ENCODE measurements at places on chromosomes 2 and 18.

DNA sequence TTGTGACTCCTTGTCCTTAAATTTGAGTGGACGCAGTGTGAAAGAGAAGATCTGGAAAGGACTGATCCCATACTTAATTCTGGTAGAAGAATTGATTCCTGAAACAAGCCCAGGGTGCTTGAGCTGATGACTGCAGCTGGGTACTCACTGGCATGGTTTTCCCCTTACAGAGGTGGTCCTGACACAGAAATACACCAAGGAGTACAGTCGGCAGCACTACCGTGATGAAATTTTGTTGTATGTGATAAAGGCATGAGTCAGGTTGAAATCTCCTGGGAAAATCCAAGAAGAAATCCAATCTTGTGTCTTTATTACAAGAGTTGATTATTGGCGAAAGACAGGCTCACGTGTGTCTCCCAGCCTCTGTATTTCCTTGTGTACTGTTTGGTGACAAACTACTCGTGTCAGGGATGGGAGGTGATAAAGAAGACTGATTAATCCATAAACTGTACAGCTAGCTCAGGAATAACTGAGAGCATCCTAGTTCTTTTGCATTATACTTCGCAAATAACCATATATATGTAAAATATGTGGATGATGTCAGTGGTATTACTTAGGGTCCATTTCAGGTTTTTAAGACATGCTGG, 76.6 kb downstream of the RAPGEF4 start:
- DNase-seq, result no peak

DNA sequence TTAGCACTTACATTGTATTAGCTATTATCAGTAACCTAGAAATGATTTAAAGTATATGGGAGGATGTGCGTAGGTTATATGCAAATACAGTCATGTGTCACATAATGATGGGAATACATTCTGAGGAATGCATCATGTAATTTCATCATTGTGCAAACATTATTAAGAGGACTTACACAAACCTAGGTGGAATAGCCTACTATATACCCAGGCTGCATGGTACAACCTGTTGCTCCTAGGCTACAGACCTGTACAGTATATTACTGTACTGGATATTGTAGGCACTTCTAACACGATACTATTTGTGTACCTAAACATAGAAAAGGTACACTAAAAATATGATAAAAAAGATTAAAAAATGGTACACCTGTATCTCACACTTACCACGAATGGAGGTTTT, 7.9 kb downstream of the RIF1 start:
- no peak for DNase-seq

- DNase-seq, result no peak
Observed at GRCh38 chr2:176164611-176165369, 7.7 kb downstream of the HOXD3 start.

DNA sequence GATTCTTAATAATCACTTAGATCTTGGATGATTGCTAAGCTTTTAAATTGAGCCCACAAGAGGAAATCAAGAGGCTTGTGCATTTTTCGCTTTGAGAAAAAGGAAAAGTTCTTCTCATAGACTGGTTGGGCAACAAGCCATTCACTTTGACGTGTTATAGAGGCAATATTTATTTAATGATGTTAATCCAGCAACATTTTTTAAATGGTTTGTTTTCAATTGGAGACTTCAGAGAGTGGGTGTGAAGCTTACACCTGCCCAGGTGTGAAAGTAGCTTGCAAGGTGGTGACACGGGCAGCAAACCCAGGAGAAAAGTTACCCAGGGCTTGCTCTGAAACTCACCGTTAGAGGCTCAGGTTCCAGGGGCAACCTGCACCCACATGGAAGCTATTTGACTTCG, 858.9 kb downstream of the GALR1 start:
- DNase-seq, result no peak

DNA sequence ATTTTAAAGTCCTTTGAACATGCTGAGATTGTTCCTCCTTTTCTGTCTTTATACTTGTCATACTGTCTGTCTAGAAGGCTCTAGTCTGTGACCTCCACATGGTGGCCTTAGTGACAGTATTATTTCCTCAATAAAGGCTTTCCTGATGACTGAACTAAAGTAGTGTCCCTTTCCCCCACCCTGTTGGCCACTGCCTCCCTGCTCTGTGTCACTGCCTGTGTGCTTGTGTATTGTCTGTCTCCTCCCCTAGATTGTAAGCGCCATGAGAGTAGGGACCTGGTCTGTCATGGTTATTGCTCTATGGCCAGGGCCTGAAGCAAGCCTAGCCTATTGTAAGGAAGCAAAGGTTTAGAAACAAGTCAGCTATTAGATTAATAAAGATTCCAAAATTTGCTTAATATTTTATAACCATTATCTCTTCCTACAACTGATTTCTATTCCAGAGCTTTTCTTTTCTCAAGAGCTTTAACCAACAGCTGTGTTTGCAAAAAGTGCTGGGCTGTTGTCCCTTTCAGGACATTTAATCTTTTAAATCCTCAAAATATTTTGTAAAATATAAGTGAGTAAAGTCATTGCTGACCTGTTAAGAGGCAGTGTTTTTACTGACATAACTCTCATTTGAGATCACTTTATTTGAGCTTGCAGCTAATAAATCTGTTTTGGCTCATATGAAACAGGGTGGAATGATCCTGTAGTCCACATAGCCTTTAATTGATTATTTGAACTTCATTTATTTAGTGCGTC, 35.5 kb downstream of the DIS3L2 start:
- DNase-seq, result no peak

DNA sequence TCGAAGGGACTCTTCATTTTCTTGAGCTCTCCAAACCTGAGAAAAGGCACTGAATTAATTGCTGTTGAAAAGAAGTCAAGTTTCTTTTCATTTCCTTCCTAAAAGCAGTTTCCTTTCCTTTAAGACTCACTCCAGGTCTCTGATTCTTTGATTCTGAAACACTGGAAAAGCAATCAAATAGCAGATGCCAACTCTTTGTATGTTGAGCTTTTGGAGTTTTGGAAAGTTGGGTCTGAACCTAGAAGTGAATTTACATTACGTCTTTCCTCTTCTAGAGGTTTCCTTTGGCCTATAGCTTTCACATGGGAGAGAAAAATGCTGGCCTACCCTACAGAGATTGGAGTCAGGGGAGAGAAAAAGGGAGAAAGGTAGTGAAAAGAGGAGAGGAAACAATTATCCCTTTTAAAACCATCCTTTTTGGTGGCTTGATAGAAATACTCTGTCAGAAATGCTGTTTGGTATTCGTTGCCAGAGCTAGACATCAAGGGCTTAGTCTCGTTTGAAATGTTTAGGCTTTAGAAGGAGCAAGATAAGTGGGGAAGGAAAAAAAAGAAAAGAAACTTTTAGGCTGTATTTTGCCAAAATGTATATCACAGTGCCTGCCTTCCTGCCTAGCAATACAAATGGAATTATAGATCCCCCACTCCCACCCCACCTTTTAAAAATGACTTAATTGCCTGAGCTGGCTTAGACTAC, 187.7 kb downstream of the PRPF40A start:
- DNase-seq, result no peak

DNA sequence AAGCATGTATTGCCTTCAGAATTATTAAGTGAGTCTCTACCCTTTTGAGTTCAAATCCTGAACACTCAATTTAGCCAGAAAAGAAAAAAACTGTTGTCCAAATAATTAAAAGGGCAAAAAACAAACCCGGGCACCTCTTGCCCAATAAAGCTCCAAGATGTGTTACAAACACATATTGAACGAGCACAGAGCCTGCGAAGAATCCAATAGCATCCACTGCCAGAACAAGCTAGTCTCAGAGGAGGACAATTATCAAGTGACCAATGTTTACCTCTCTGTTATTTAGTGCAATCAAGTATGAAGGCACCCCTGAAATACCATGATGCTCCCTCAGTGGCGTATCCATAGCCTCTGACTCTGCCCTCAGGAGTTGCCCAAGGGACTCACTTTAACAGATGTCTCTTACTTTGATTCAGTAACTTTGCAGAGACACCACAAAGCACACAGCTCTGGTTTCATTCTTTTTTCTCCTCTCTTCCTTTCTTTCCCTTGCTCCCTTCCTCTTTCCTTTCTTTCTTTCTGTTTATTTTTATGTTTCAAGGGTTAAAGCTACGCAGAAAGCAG, 93.5 kb upstream of the SPATS2L start:
- DNase-seq, result no peak

DNA sequence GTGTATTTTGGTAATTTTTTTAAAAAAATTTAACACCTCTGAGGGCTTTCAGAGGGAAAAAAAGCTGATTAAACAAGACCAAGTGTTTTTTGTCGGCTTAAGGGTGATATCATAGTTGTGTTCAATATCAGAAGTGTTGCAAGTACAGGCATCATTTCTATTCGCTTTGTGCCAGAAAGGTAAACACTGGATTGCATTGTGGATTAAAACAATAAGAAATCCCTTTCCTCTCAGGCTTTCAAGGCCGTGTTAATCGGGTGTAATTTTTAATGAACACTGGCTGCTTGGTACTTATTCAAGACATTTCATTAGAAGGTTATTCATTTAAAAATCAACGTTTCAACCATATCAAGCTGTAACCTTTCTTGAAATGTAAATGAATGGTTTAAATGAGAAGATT, 18.3 kb downstream of the FIGN start:
- DNase-seq, result no peak
